Activated naive CD4-positive, alpha-beta T cell treated with anti-CD3 and anti-CD28 coated beads, Interleukin-2, amount 50 U/mL, for 16 hours (primary cell): ENCODE measurements at places on chromosomes 2 and 18.

GRCh38 chr2:54803783-54804751, 80.6 kb downstream of the EML6 start:
- DNase-seq = no peak

DNA sequence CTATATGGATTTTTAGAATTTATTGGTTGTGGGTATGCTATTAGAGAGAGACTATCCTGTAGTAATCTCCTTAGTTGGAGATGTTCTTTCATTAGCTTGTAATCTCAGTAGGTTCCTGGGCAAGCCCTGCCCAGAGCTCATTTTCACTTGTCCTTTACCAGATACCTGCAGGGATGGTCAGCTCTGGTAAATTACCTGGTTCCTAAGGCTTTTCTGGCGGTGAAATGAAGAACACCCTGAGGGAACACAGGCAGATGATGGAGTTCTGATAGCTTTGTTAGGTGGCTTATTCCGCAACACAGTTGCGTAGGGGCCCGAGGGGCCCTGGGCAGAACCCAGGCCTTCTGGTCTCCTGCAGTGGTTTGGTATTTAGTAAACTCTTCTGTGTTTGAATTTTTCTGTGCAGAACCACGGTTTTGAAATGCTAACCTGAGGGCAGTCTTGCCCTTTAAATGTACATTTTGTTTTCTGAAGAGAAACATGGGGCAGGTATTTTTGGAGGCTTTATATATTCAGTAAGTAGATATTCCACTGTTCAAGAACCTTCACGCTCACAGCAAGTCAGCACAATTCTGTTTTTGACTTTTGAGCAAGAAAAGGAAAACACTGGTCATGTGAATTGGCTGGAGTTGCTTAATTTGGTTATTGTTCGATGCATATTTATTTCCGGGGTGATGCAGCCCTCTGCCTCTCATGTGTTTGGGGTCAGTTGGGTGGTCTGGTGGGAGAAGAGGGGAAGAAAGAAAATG, 22.4 kb downstream of the ZNF532 start:
- no peak for DNase-seq

GRCh38 chr2:84697895-84698294, 181.6 kb downstream of the DNAH6 start:
- no peak for DNase-seq

DNA sequence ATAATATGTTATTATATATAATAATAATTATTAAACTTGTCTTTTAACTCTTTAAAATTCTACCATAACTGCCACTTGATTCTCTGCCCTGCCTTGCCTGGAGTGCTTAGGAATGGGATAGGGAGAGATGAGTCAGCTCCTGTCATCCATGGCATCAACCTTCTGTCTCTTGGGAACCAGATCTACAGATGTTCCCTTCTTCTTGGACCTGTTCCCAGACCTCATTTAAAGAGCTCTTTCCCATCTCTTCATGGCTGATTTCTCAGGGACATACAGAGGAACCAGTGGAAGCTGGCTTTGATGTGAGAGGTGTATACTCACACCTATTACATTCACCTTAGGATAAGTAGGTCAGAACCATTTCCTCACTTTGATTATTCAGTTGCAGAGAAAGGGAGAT, 155.3 kb upstream of the MYO3B start:
- no peak for DNase-seq

DNA sequence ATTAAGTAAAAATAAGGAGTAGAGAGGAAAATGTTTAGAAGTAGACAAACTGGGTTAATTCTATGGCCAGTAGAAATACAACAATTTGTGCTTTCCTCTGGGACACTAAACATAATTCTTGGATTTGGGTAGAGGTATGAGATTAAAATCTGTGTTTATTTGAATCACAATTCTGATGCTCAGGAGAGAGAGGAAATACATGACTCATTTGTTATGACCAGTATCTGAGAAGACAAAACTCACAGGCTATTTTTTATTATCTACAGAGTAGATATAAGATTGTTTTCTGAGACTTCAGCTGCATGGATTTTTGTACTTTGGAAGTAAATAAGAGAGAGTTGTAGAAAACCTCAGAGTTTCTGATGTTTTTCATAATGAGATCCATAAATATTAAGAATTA, 315.7 kb upstream of the CWC22 start:
- DNase-seq = no peak

GRCh38 chr18:32195881-32196815, 6.3 kb downstream of the MEP1B start:
- DNase-seq = no peak

GRCh38 chr2:197673106-197673505, 2.3 kb downstream of the RFTN2 start:
- DNase-seq = no peak

DNA sequence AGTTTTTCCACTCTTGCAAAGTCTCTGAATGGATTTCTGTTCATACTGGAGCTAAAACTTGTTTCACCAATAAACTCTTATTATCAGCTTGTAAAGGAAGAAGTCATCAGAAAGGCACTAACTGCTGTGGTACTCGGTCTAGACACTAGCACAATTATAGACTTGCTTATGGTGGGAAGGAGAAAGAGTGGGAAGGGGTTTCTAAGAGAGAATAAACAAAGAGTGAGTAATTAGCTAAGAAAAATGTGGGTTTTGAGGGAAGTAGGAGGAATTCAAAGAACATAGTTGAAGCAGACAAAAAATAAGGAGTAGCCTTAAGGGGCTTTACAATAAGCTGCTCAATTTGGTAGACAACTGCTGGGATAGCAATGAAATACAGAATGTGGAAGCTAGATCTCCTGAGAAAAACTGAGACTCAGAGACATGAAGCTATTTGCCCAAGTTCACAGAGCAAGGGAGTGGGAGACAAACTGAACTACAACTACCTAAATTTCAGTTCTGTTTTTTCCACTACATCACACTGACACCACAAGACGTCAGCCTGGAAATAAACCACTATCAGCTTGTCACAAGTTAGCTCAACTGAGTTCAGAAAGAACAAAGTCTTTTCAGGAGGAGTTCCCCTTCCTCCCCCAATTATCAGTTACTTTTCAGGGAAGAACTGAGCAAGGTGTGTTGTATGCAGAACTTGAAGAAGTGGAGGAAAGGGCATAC, 59.7 kb downstream of the MAP4K3 start:
- DNase-seq = no peak

DNA sequence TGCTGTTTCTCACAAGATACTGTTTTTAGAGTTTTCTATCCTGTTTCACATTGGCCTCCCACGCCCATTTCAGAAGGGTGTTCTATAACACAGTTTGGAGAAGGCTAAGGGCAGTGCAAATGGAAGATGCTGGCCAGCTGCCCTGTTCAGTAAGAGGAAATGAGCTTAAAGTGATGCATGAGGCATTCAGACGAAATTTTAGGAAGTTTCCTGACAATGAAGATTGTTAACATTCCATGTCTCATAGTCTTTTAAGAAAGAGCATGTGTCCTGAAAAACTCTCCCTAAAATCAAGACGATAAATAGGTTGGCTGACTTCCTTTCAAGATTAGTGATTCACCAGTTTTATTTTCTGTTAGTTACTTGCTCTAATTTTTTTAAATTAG, 484.2 kb upstream of the NRP2 start:
- DNase-seq = no peak

- no peak for DNase-seq
These were observed 414.9 kb downstream of the PLCL1 start for GRCh38 chr2:198219292-198219691.

- DNase-seq = no peak
These were observed 83.7 kb downstream of the MTA3 start for GRCh38 chr2:42652086-42652485.

DNA sequence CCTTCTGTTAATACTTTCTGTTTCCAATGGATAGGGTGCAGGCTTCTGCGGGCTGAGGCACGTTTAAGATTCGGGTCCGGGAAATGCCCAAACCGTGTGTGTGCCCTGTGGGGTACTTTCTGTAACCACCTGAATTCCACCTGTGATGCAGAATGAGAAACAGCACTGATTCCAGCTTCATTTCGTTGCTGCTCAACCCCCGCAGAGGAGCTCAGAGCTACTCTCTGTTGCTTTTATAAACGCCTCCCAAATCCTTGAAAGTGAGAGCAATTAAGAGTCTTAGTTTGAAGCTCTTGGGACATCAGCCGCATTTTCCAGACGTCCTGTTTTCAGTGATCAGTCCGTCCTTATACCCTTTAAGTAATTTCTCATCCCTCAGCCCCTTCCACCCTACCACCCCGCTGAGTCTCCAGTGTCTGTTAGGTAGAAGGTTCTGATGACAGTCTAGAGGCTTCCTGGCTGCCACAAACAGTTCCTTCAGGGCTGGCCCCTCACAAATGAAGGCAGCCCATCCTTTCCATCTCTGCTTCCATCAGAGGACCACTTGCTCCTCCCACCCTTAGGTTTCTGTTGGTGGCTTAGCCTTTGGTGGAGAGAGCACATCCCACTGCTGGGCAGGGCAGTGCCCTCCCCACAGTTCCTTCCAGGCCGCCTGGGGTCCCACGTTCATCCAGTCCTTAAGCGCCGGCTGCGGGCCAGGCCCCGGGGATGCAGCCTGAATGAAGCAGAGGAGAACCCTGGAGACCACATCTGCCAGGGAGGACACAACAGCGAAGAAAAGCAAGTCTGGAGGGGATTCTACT, 230.1 kb downstream of the SEPTIN10 start:
- DNase-seq = no peak

GRCh38 chr2:70133491-70134322, 46.4 kb downstream of the PCBP1 start:
- no peak for DNase-seq

DNA sequence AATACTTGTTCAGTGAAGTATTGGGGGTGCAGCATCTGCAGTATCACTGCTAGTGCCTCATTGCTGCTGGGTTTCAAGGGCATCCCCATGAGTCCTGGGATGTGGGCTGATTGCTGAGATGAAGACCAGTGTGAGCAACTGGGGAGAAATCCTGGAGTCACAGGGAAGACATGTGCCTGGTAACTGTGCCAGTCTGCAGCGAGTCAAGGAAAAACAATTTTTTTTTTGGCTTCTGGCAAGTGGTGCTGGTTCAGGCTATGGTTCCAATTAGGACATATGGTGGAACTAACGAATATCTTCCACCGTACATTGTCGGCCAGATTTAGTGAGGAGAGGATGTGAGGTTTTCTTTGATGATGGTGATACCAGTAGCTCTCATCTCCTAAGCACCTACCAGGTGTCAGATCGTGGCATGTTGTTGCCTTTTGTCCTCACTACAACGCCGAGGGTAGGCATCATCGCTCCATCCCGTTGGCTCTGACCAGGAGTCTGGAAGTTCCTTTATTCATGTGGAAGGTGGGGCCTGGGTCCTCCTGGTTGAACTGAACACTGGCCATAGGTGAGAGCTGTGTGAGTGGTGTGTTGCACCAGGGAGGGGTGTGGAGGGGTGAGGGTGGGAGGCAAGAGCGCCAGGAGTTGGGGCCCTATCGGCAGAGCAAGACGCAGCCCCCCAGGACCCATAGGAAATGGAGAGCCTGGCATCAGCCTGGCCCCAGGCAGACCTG, 118.0 kb upstream of the HS6ST1 start:
- DNase-seq = no peak

GRCh38 chr2:217806482-217806765, 196.4 kb downstream of the TNS1 start:
- DNase-seq = no peak

DNA sequence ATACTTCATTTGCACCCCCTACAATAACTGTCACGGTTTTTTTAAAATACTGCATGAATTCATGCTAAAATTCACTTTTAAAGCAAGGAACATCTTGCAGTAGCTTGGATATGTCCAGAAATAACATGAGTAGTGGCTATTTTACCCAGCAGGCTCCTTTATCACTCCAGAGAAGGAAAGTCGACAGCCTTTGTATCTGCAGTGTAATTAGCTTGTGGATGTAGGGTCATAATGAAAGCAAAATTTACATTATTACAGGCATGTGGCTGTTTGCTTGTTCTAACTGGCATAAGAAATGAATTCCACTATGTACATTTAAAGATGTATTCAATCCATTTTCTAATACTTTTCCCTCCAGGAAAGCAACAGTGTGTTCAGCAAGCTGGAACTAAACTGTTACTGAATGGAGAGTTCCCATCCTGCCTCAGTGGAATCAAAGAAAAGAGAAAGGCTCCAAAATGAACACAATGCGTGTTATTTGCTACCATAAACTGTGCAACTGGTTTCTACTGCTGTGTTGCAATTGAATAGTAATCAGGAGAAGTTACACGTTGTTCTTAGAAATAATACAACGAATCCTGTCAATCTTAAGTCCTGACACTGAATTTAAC, 321.2 kb upstream of the VRK2 start:
- no peak for DNase-seq

- DNase-seq = no peak
These were observed 66.4 kb upstream of the MSH2 start for GRCh38 chr2:47336259-47337238.

DNA sequence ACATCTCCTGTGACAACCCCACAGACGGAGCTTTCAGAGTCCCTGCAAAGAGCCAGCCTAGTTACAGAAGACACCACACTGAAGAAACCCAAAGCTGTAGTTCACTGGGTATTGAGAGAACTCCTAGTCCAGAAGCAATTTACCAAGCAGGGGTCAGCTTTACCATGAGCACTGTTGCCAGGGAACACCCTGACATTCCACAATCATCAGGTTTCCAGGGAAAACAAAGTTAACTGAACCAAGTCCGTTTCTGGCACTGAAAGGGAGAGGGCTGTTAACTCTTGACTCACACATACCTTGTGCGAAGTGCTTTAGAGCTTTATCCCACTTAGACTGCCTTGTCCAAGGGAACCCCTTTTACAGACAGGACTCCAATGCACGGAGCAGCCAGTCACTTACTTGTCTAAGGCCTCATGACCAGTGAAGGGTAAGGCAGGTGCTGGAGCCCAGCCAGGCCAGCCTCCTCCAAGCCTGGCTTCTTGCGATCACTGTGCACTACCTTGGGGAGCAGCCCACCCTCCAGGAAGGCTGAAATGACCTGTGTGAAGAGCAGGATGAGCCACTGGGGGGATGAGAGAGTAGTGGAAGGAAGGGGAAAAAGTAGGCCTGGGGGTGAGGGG, 53.9 kb downstream of the REEP1 start:
- DNase-seq = no peak

- DNase-seq = no peak
These were observed 150.5 kb upstream of the TWIST2 start for GRCh38 chr2:238697193-238698071.

GRCh38 chr2:179037807-179038206, 12.1 kb downstream of the CCDC141 start:
- DNase-seq = no peak

DNA sequence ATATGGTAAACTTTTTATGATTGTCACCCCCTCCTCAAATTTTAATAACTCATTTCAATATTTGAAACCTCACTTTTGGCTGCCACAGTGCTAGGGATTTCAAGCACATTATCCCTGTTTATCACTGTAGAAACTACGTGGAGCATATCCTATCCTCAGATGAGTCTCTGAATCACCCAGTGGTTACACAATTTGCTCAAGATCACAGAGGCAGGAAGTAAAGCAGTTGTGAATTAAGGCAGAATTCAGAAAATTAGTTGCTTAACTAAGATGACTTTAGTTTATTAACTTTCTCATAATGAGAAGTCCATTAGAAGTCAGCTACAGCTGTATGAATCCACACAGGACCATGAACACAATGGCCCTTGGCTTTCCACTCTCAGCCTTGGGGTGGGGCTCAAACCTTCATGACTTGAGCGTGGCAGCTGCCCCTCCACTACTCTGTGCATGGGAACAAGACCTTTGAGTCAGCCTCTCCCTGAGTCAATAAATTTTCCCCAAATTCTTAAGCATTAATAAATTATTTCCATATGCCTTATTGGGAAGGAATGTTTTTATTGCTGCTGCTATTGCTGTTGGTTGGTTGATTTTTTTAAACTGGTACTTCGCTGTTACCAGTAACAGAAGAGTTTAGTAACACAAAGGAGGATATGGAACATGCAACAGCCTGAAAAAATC, 369.0 kb downstream of the CBLN2 start:
- no peak for DNase-seq

- DNase-seq = no peak
These were observed 20.1 kb downstream of the SERPINB12 start for GRCh38 chr18:63562284-63562683.
